Colonic mucosa (tissue), 4 donors: ENCODE measurements at places on chromosomes 7 and 10. TPM values are rescaled to one million over a fixed set of nuclear protein-coding genes. Genes with fewer than 3 reads are reported as not detected.
A peak's percentile ranks its signal among the peaks of the same experiment; 100 is the strongest.

DNA sequence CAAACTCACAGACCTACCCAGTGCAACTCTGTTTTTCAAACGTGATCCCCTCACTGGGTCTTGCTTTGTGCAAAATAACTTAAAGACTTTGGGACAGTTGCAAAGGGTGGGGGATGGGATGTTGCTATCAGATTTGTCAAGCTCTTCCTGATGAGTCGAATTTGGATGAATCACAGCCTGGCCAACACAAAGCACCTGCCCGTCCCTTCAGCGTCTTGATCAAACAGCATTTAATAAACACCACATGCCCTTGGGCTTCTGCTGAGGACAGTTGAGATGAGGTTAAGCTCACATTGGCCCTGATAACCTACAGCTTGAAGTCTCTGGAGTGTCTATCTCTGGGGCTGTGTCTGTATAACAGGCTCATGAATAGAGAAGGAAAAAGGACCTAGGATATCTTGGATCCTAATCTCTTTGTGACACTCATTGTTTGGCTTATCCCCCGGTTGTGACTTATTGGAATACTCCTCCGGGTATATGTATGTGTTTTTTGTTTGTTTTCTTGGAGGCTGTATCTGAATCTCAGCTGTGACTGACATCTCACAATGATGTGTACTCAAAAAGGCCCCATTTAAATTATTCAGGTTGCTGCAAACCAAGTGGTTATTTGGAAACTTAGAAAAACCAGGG, 132.6 kb upstream of the NAMPT start:
- DNase-seq: no peak

GRCh38 chr7:114081606-114082425, 163.0 kb upstream of the PPP1R3A start:
- peak; percentile 40 for DNase-seq

DNA sequence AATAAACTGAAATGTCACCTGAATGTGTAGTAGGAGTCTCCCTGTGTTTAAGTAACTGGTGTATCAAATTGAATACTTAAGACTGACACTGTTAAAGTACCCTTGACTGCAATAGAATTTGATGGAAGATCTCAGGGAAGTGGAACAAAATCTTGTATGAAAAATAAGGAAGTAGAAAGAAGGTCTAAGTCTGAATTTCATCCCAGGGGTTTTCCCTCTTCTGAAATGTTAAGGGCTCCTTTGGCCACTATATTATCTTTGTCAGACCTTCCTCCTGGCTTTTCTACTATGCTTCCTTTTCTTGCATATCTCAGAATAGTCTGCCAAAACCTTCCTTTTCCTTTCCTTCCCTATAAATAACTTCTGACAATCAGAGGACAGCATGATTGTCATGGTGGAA, 59.6 kb downstream of the BLNK start:
- no peak for DNase-seq

DNA sequence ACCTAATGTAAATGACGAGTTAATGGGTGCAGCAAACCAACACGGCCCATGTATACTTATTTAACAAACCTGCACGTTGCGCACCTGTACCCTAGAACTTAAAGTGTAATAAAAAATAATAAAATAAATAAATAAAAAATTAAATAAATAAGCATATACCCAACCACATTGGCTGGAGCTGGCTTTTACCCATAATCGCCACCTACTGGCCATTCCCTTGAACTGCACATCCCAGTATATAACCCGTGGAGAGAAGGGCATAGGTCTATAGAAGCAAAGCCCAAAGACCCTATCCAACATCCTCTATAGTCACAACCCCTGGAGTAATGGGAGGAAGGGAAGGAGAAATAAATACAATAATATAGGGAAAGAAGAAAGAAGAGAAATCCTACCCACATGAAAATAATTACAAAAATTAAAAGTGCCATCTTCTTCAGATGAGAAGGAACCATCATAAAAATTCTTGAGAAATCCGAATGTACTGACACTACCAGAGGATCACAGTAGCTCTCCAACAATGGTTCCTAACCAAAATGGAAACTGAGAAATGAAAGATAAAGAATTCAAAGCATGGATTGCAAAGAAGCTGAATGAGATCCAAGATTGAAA, 65.6 kb downstream of the TWIST1 start:
- peak; percentile 36 for DNase-seq

GRCh38 chr10:79262959-79263746, 84.1 kb upstream of the PPIF start:
- no peak for DNase-seq

DNA sequence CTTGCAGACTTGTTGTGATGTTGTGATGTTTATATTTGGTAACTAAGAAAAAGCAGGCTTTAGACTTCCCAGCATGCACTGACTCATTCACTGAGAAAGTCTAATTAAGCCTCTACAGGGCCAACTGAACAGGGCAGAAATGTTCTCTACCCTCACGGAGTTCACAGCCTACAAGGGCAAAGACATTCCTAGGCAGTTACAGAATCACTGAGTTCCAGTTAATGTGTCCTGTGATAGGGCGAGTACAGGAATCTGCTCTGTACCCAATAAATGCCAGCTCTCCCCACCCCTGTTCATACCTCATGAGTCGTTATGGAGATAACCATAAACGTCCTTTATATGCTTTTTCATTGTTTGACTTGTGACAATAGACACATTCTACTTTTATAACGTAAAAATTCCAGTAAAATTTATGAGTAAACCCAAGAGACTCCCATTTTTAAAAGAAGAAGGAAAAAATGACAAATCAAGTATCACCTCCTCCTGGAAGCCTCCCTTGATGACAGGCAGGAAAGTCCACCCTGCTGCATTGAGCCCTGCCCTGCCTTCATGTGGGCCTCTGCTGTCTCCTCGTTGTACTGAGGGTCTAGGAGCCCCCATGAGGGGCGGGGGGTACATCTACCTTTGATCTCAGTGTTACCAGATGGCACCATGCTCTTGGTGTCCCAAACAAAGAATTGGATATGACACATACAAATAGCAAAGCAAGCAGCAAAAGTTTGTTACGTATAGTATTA, 14.3 kb downstream of the MUC12 start:
- DNase-seq: peak; percentile 73

GRCh38 chr7:27515933-27516332, 146.8 kb downstream of the HIBADH start:
- DNase-seq: no peak

The FAM131B gene
- 0.40 TPM for total RNA-seq

The CFAP46 gene
- not detected for total RNA-seq

The HOXA3 gene
- total RNA-seq: 13.3 TPM

The NXPH1 gene
- not detected for total RNA-seq

The WEE2 gene
- total RNA-seq: not detected
